ENCODE measurements at places on chromosomes 12 and 14.

DNA sequence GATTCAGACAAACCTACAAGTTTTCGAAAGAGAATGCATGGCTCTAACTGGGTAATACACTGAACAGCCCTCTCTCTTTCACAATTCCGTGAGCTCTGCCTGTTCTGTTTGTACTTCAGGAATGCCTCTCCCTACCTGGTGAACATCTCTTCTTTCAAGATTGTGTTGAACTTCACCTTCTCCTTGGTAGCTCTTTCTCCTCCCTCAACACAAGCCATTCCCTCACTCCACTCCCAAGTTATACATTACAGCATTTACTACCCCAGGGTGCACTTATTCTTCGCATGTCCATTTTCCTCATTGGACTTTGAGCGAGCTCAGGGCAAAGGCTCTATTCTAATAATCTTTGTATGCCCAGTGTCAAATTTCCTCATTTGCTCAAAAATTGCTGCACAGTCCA is 28.3 kb downstream of the NRDE2 start:
- H3K27me3 ChIP-seq: no peaks in the 10 kb centered on the region
- peaks cover 18% of the 10 kb centered on the region for H3K36me3 ChIP-seq
- H3K27ac ChIP-seq: no peak overlapping the region
- H3K4me1 ChIP-seq: peaks cover 32% of the 10 kb centered on the region

DNA sequence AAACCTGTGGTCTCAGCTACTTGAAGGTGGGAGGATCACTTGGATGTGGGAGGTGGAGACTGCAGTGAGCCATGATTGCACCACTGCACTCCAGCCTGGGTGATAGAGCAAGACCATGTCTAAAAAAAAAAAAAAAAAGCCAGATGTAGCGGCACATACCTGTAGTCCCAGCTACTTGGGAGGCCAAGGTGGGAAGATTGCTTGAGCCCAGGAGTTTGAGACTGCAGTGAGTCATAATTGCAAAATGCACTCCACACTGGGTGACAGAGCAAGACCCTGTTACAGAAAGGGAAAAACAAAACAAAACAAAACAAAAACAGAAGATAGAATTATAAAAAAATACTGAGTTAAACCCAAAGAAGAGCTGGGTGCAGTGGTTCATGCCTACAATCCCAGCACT is 29.1 kb upstream of the APOF start:
- no peak overlapping the region for H3K4me3 ChIP-seq
- no peaks in the 10 kb centered on the region for H3K4me1 ChIP-seq
- H3K27me3 ChIP-seq: no peaks in the 10 kb centered on the region
- H3K27ac ChIP-seq: no peak overlapping the region
- H3K36me3 ChIP-seq: no peaks in the 10 kb centered on the region

DNA sequence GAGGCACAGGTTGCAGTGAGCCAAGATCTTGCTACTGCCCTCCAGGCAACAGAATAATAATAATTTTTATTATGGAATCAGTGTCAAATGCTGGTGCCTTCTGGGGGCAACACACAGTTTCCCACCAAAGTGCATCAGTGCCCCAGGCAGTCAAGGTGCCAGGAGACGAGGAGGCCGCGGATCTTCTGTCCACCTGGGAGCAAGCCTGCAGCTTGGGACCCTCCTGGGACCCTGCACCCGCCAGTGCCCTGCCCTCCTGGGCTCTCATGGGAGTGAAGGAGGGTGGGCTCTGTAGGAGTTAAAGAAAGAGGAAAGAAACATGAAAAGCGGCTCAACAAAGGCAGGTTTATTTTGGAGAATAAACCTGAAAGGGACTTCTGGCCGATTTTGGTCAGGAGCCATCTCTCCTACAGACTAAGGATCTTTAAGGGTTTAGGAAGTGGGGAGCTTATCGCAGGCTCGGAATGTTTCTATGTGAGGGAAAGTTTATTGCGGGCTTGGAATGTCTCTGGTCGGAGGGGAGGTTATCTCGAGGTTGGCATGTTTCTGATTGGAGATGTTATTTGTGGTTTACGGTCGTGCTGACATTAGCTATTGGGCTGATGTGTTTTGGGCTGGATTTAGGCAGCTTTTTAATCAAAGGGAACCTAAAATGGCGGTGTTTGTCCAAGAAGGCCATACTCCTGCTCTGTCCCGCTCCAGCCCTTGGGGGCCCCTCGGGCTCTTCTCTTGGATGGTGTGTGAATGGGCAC is 1.1 kb upstream of the ASPG start:
- H3K27me3 ChIP-seq: no peaks in the 10 kb centered on the region
- H3K4me3 ChIP-seq: no peak overlapping the region
- H3K36me3 ChIP-seq: no peaks in the 10 kb centered on the region
- peaks cover 27% of the 10 kb centered on the region for H3K4me1 ChIP-seq
- no peak for DNase-seq

DNA sequence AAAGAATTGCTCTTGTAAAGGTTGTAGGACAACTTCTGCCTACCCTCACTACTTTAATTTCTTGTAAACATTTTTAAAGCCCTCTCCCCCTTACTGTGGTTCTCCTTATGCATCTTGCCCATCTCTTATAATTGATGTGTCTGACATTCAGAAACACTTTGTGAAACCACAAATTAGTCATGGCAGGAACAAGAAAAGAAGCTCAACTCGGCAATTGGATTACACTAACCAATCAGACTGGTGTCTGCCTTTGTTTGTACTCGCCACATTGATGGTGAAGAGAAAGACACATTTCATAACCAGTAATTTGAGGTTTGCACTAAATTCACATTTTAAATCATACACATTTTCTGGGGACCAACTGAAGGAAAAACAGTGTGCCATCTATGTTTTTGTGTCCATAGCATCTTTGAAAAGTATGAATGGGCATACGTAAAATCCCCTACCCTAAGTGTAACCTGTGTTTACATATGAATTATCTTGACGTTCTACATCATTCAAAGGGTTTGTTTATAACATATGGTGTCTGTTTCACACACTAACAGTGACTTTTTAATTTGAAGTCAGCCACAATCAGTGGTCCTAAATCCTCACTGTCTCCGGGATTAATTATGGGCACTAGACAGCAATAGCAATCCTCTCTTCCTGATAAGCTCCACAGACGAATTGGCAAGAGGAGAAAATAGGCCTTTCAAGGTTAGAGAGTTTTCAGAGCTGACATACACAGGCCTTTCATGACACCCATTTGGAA is 49.9 kb downstream of the OTX2 start:
- no peak for DNase-seq
- no peaks in the 10 kb centered on the region for H3K36me3 ChIP-seq
- no peaks in the 10 kb centered on the region for H3K27me3 ChIP-seq
- no peaks in the 10 kb centered on the region for H3K4me1 ChIP-seq
- no peak overlapping the region for H3K27ac ChIP-seq

- no peak overlapping the region for H3K27ac ChIP-seq
- no peak for DNase-seq
- H3K4me1 ChIP-seq: peaks cover 7% of the 10 kb centered on the region
- no peak overlapping the region for H3K4me3 ChIP-seq
- peaks cover 6% of the 10 kb centered on the region for H3K36me3 ChIP-seq
Measured at GRCh38 chr12:62543741-62544140, 77.1 kb downstream of the MON2 start.

GRCh38 chr12:83015390-83016217 is 328.9 kb downstream of the TMTC2 start:
- no peaks in the 10 kb centered on the region for H3K4me1 ChIP-seq
- H3K36me3 ChIP-seq: no peaks in the 10 kb centered on the region

- no peak overlapping the region for H3K27ac ChIP-seq
- H3K4me1 ChIP-seq: peaks cover 5% of the 10 kb centered on the region
- no peaks in the 10 kb centered on the region for H3K27me3 ChIP-seq
- no peak for DNase-seq
Measured at GRCh38 chr12:47740606-47741339, 15.5 kb upstream of the ENDOU start.

DNA sequence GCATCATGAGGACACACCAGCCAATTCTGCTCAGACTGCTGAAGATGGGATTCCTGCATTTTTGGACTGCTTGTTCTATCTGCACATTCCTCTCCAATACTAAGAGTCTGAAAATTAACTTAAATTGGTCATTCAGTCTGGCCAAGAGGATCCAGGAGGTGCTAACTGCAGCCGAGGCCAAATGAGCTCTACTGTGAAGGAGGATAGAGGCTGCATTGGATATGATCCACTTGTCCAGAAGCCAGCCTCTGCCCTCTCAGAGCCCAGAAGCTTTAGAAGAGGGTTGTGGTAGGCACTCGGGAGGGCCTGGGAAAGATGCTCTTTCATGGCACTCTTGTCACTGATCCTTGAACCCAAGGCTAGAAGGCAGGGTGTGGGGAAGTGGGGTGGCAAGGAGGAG is 37.1 kb upstream of the PLEK2 start:
- H3K4me3 ChIP-seq: no peak overlapping the region
- no peaks in the 10 kb centered on the region for H3K36me3 ChIP-seq
- no peaks in the 10 kb centered on the region for H3K27me3 ChIP-seq
- no peak overlapping the region for H3K27ac ChIP-seq
- no peaks in the 10 kb centered on the region for H3K4me1 ChIP-seq

DNA sequence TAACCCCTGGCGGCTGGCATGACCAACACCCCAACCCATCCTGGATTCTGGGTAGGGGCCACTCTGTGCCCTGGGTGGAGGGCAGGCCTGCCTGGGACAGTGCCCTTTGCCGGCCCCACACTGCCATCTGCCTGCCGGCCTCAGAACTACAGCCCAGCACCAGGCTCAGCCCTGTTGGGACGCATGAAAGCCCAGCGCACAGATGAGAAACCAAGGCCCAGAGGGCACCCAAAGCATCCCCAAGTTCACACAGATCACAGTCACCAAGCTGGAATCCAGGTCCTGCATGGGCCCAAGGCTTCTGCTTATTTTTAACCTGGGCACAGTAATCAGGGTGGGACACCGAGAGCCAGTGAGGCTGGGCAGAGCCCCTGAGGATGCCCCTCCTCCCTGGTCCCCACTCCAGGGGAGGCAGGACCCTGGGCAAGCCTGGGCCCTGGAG is 26.2 kb downstream of the RFLNA start:
- no peaks in the 10 kb centered on the region for H3K27me3 ChIP-seq
- no peak overlapping the region for H3K4me3 ChIP-seq
- H3K4me1 ChIP-seq: no peaks in the 10 kb centered on the region
- no peak overlapping the region for H3K27ac ChIP-seq
- DNase-seq: peak; percentile 69

Data from right lobe of liver (tissue), 6 donors.